ENCODE measurements at places on chromosomes 3 and 15. TPM values are rescaled to one million over a fixed set of nuclear protein-coding genes. Genes with fewer than 3 reads are reported as not detected.

The C3orf49 gene
- not detected for total RNA-seq

The FAM3D gene
- 0.27 TPM for total RNA-seq

The APPL1 gene
- 70.9 TPM for total RNA-seq

The ZFYVE19 gene
- total RNA-seq, result 18.5 TPM

The DGKG gene
- 0.13 TPM for total RNA-seq

All from thoracic aorta endothelial cell (primary cell).